ENCODE measurements at places on chromosomes 6 and 20.
A peak's percentile ranks its signal among the peaks of the same experiment; 100 is the strongest.

DNA sequence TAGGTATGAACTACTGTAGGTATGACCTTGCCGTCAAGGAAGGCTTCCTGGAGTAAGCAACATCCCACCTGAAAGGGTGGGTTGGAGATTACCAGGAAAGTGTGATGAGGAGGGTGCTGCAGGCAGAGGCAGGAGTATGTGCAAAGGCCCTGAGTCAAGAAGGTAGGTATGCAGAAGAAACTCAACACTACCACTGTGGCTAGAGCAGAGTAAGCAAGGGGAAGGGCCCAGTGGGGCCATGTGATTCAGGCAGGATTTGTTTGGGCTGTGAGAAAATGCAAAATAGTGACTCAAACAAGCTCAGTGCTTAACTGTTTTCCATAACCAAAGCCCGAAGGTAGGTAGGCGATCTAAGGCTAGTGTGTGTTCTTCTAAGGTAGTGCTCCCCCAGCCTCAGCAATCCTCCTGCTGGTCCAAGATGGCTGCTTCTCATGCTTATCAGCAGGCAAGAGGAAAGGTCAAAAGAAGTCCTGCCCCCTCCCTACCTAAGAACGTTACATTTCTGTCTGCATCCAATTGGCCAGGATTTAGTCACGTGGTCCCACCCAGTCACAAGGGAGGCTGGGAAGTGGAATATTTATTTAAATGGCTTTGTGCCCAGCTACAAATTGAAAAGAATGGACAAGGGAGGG is 36.2 kb upstream of the HMGA1 start:
- peak; percentile 21 for DNase-seq

GRCh38 chr6:38476141-38476540 is 163.6 kb downstream of the BTBD9 start:
- DNase-seq = no peak

GRCh38 chr6:168826078-168826390 is 385.1 kb downstream of the SMOC2 start:
- DNase-seq = no peak

GRCh38 chr6:81725127-81725526 is 27.4 kb downstream of the TENT5A start:
- DNase-seq = no peak

GRCh38 chr6:10968776-10969175 is 75.3 kb downstream of the ELOVL2 start:
- DNase-seq = peak; percentile 92

GRCh38 chr6:142857796-142858555 is 87.0 kb downstream of the HIVEP2 start:
- no peak for DNase-seq

DNA sequence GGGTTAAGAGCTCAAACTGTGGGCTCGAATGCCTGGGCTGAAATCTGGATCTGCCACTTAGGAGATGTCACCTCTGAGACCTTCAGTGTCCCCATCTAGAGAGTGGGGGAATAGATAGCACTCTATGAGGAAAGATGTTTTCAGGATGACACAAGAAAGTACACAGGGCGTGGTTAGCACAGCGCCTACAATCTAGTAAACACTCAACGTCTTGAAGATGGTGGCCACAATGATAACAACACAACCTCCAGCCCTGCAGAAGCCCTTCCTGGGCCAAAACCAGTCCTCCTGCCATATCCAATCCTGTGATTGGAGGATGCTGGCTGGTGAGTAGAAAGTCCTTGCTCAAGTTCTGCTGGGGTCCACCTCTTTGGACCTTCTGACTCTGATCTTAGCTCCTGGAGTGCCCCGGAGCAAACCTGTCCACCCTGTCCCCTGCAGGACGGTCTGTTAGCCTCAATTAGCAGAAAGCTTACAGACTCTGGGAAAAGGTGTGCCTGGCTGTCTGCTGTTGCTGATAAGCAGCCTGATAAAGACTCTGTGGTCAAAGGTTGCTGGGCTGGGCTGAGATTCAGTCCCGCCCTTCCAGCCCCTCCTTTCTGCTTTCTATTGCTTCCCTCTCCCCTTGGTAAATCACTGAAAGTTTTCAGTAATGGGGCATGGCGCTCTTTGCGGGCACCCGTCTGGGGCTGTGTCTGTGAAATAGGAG is 8.2 kb downstream of the EDN3 start:
- no peak for DNase-seq

DNA sequence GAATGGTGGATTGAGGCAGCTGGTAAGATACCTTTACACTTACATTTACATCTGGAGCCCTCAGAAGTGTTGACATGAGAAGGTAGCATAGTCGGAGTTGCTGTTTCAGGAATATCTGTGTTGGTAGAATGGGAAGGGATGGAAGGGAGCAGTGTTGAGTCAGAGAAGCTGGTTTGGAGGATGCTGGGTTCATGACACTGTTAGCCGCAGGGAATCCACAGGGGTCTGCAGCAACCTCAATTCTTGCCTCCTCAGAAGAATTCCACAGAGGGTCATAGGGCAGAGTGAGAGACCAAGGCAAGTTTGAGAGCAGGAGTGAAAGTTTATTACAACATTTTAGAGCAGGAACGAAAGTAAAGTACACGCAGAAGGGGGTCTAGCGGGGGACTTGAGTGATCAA is 536.8 kb downstream of the QKI start:
- DNase-seq = no peak

GRCh38 chr20:45456632-45457031 is 12.9 kb upstream of the WFDC2 start:
- DNase-seq = no peak

DNA sequence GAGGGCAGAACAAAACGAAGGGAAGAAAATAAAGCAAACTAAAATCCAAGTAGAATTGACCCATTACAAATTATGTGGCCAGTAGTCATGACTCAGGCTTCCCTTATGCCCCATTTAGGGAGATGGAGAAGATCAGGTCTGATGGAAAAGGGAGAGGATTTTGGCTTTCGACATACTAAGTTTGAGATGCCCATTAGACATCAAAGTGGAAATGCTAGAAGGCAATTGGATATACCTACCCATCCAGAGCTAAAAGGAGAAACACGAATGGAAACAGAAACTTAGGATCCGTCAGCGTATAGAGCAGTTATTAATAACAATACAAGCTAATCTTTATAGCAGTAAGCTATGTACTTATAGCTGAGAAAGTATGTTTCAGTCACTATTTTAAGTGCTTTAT is 4.8 kb downstream of the TRPC4AP start:
- no peak for DNase-seq

- no peak for DNase-seq
These were observed 654.4 kb downstream of the EYS start for GRCh38 chr6:65052626-65053025.
